ENCODE measurements at places on chromosomes 6 and 20.

GRCh38 chr6:156396791-156397418, 380.3 kb upstream of the ARID1B start:
- DNase-seq, result no peak

GRCh38 chr6:19736066-19736465, 101.1 kb upstream of the ID4 start:
- DNase-seq, result no peak

DNA sequence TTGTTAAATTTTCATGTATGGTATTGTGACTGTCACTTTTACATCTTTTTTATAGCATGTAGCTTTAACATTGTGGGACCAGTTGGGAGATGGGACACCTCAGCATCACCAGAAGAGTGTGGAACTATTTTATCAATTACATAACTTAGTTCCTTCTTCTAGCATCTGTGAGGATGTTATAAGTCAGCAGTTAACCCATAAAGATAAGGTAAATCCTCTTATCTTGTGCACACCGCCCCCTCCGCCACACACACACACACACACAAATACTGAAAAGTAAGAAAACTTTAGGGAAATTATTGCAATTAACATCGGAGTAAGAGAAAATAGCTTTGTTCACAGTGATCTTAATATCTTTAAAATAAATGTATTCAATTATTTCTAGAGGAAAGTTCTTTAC, 60.9 kb downstream of the PGM3 start:
- DNase-seq, result no peak

- DNase-seq, result peak; percentile 72
Observed at GRCh38 chr6:90369024-90369519, 72.4 kb upstream of the BACH2 start.

DNA sequence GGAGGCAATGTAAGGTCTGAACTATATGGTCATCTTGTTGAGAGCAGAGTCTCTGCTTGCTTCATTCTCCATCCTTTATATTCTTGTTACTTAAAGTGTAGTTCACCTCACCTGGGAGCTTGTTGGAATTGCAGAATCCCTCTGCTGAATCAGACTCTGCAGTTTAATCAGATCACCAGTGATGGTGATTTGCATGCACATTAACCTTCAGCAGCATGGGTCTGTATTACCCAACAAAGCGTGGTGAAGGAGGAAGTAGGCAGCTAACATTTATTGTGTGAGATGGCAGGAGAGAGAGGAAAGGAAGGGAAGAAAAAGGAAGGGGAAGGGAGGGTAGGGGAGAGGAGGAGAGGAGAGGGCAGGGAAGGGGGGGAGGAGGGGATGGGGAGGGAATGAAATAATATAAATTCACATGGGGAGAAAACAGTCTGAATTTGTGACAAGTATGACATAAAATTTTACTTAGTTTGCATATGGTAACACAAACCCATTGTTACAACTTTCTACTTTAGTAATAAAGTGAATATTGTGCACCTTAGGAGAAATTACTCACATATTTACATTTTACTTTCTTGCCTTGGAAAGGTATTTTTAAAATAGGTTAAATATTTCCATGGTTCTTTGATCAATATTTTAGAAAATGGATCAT, 740.7 kb downstream of the DHX35 start:
- DNase-seq, result no peak

- no peak for DNase-seq
Observed at GRCh38 chr20:43832096-43832816, 82.4 kb upstream of the TOX2 start.

DNA sequence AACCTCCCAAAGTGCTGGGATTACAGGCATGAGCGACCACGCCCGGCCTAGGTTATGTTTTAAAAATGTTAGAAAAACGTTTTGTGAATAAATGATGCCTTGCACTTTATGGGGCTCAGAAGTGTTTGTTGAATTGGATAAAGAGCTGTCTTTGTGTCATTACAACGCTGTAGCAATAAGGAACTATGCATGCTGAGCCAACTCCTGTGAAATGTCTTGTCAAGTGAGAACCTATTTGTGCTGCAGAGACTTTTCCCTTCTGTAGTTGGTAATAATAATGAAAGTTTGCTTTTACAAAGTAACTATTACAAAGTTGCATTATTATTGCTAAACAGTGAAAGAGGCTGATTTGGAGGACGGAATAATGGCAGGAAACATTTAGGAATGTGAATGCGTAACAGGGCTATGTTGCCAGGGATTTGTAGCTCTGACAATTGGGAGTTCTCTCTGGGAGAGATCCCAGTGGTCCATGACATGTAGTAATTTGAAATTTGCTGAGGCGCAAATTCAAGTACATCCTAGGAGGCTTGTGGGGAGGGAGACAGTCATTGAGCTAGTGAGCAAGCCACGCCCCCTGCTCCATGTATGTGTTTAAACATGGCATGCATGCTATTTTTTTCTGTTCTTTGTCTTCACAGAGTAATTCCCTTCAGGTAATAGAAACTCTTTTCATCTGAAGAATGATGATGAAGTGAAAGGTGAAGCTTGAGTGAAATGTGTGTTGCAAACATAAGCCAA, 16.8 kb upstream of the BICRAL start:
- no peak for DNase-seq

GRCh38 chr6:51856508-51856907, 230.9 kb downstream of the PKHD1 start:
- no peak for DNase-seq

DNA sequence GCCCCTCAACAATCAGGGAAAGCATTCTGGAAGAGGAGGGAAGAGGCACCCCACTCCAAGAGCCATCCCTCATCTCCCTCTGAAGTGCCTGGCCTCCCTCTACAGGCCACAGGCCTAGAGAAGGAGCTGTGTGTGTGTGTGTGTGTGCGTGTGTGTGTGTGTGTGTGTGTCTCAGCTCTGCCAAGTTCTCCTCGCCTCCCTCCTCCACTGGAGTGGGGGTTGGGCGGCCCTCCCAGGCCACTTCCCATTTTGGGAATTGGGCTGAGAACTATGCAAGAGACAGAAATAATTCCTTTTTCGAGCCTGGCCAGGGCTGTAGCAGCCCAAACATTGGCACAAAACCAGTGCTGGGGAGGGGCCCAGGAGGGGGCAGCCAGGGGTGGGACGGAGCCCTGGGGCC, 35.7 kb downstream of the KCNB1 start:
- no peak for DNase-seq

- no peak for DNase-seq
Observed at GRCh38 chr6:133341607-133342158, 100.5 kb downstream of the EYA4 start.

- DNase-seq, result peak; percentile 25
Observed at GRCh38 chr6:110178626-110179405, 654 bp downstream of the WASF1 start.

DNA sequence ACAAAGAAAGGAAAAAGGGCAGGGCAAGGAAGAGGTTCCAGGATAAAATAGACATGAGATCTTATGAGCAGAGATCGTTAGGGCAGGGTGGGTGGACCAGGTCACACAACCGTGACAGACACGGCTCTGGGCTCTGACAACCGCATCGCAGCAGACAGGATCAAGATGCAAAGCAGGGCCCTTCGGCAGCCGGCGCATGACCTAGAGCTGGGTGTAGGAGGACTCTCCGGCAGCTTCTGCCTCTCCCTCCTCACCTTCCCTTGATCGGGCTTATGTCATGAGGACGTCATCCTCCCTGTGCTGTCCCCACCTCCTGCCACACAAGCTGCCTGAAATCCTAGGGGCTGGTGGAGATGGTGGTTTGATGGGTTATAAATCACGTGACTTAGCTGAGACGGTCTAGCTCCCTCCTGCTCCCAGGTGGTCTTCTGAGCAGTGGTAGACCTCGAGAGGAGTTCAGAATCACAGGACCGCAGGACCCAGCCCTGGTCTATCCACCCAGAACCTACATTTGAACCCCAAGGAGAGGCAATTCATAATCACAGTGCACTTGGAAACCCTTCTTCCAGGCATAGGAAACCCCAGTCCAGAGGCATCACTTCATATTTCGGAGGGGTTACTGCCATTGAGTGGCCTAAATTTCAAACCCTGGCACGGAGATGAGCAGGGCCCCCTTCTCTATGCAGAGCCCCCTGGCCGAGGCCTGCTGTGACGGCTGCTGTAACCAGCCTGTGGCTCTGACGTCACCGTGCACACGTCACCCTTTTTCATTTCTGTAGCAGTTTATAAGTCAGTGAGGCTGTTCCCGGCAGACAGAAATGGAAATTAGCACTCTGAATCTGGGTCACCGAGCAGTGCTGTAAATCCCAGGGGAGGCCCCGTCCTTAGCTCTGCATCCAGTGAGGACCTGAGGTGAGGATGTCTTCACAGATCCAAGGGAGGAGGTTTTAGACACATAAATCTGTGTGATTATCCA, 8.7 kb upstream of the CCR6 start:
- no peak for DNase-seq

- no peak for DNase-seq
Observed at GRCh38 chr20:59678288-59678687, 73.9 kb downstream of the PHACTR3 start.

GRCh38 chr20:50127587-50128519, 14.9 kb upstream of the UBE2V1 start:
- no peak for DNase-seq

DNA sequence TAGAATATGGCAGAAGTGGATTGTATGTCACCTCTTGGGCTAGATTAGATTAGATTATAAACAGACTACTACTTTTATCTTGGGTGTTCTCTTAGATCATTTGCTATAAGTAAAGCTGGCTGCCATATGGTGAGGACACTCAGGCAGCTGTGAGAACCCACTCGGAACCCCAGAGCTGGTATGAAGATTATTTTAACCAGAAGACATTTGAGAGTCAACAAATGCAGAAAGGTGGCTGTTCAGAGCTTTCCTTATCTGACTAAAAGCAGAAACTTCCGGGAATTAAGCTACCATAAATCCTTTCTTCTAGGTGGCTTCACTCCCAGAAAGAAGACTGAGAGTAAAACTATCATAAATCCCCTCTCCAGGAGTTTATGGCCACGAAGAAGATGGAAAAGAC, 91.9 kb downstream of the RNGTT start:
- DNase-seq, result no peak

DNA sequence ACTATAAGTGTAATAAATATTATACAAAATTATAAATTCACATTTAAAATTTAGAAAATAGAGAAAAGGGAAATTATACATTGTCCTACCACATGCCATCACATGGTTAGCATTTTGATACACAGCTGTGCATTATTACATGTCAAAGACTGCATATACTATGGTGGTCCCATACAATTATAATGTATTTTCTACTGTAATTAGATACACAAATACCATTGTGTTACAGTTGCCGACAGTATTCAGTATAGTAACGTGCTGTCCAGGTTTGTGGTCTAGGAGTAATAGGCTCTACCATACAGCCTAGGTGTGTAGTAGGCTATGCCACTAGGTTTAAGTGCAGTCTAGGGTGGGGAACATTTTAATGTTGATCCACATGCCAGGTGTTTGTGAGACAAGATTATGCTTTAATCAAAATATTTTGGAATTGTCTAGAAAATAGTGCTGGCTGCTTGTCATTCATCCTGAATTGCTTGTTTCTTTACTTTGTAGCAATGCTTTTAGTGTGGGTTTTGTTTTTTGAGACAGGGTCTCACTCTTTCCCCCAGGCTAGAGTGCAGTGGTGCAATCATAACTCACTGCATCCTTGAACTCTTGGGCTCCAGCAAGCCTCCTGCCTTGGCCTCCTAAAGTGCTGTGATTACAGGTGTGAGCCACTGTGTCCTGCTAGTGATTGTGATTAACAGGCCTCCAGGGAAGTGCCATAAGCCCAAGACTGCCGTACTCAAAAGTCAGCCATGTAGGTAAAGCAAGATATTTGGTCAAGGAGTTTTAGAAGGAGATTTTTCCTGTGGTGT, 39.0 kb downstream of the DSTN start:
- DNase-seq, result no peak

DNA sequence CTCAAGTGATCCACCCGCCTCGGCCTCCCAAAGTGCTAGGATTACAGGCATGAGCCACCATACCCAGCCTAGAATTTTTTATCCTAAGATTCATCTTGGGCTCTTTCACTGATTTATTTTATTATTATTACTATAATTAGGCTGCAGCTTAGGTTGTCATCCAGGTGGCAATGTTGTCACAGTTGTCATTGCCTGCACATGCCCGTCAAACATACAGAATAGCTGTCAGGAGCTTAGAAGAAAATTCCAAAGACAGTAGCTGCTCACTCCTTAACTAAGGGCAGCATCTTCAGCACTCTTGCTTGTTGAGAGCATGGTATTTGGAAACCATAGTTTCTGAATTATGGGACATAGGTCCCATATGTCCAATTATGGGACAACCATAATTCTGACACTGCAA, 334.9 kb upstream of the AGPAT4 start:
- DNase-seq, result no peak

- DNase-seq, result no peak
Observed at GRCh38 chr6:169098116-169098515, 155.5 kb downstream of the THBS2 start.

DNA sequence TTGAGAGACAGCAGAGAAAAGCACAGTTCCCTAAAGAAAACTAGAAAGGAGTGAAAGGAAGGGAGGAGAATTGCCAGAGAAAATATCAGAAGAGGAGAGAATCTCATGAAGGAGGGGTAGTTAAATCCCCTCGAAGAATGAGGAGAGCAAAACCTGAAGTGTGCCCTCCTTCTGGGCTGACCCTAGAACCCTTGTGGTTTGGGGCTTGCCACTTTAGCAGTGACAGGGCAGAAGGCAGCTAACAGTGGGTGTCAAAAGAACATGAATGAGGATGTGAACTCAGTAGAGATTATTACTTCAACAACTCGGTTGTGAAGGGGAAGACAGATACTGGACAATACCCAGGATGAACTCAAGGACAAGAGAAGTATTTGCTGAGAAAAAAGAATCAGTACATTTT, 73.6 kb downstream of the RALGAPA2 start:
- DNase-seq, result no peak

GRCh38 chr6:49550492-49551077, at the start of gene C6orf141:
Gene C6orf141 (plus strand): TSS chr6:49550668. CDS start chr6:49550793, 125 bp downstream.
- DNase-seq, result no peak

DNA sequence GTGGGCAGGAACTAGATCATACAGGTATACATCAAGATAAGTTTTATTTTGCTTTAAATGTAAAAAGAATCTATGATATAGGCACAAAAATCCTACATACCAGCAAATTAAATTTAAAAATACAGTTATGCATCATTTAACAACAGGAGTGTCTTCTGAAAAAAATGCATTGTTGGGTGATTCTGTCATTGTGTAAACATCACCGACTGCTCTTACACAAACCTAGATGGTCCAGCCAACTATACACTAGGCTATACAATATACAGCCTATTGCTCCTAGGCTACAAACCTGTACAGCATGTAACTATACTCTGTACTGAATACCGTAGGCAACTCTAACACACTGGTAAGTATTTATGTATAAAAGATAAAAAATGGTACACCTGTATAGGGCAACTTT, 139.4 kb downstream of the RNGTT start:
- DNase-seq, result peak; percentile 7

GRCh38 chr6:170100046-170100445, 190.8 kb downstream of the DLL1 start:
- no peak for DNase-seq

DNA sequence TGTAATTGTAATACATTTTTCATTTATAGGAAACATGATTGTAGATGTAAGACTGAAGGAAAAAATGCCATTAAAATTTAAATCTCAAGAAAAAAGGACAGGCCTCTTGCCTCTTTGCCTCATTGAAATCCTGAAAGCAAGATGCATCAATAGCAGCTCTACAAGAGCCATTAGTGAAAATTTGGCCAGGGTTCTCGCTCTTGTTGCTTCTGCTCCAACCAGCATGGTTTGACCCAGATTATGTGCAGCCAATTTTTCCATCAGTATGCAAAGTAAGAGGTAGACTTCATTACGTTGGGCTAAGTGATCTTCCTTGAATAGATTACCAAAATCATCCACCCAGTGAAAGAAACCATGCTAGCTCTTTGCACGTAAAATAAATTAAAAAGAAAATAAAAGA, 106.6 kb downstream of the SGK1 start:
- no peak for DNase-seq

All from hepatic stellate cell (primary cell).